ENCODE measurements at places on chromosomes 3 and 15.

DNA sequence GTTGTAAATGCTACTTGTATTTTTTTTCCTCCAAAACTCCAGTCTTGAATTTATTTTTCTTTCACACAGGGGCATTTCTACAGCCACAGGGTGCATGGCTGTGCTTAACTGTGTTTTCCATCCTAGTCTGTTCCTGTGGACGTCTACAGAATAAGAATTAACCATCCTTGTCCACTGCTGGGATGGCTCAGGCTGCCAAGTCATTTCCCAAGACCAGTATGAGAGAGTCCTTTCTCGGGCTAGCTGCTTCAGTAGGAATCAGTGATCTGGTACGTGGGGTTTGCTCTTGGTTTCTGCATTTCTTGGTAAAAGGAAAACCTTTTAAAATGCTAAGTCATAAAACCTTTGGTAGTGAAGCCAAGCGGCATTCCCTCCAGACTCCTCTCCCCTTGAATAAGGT, 29.8 kb downstream of the CHDH start:
- DNase-seq: no peak

GRCh38 chr3:46546896-46547440, 19.1 kb downstream of the LRRC2 start:
- DNase-seq: no peak

DNA sequence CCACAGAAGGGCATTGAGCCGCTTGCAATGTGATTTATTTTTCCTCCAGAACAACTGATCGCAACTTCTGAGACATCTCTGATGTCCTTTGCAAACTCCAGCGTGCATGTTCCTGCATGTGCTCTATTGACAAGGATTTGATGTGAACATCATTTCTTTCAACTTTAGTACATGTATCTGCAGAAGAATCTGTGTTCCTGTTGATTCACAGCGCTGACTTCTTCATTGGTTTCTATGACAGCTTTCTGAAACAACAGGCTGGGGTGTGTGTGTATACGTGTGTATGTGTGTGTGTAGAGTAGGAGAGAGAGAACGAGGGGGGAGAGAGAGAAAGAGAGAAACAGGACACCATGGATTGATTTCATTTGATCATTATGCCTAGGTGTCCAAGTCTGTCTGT, 56.7 kb upstream of the CMTM8 start:
- DNase-seq: no peak

DNA sequence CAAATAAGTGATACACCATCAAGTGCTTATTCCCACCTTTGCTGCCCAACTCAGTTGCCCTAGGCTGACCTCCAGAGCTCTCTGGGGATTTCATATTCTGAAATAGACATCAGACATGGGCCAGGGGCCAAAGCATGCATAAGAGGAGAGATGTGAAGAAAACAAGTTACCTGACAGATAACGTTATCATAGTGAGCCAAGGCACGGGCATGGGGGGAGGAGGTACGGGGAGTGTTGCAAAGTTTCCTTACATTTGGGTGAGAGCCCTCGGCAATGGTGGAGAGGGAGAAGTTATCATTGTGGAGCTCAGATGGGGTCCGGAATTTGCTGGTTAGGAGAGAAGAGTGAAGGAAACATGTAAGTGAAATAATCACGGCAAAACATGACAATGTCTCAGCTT, 9.8 kb downstream of the CSPG5 start:
- no peak for DNase-seq

- DNase-seq: no peak
Measured at GRCh38 chr3:40780925-40781406, 256.2 kb downstream of the ZNF621 start.

DNA sequence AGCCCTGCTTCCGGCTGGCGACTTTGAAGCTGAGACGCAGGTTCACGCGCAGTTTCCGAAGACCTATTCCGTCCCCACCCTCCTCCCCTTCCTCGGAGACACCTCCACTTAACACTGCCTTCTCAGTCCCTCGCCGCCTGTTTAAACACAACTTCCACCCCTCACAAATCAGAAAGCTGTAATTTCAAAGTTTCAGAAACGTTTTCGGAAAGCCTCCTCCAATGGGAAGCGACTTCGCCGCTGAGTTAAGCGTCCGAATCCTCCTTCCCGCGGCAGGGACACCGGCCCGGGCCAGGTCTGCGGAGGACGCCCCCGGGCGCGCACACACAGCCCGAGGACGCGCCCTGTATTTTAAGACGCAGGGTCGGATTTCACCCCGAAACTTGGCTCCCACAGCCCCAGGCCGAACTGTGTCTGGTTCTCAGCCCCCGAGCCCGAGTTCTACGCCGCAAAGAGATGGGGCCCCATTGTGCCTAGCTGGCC, 559 bp upstream of the LRRN1 start:
- peak; percentile 16 for DNase-seq

- no peak for DNase-seq
Measured at GRCh38 chr3:185460719-185461350, 38.0 kb downstream of the TMEM41A start.

- DNase-seq: no peak
Measured at GRCh38 chr3:54185740-54186139, 63.4 kb downstream of the CACNA2D3 start.

GRCh38 chr15:74399100-74399499, 31.7 kb upstream of the CYP11A1 start:
- DNase-seq: no peak

GRCh38 chr3:125675791-125676190, 80.5 kb upstream of the OSBPL11 start:
- no peak for DNase-seq

DNA sequence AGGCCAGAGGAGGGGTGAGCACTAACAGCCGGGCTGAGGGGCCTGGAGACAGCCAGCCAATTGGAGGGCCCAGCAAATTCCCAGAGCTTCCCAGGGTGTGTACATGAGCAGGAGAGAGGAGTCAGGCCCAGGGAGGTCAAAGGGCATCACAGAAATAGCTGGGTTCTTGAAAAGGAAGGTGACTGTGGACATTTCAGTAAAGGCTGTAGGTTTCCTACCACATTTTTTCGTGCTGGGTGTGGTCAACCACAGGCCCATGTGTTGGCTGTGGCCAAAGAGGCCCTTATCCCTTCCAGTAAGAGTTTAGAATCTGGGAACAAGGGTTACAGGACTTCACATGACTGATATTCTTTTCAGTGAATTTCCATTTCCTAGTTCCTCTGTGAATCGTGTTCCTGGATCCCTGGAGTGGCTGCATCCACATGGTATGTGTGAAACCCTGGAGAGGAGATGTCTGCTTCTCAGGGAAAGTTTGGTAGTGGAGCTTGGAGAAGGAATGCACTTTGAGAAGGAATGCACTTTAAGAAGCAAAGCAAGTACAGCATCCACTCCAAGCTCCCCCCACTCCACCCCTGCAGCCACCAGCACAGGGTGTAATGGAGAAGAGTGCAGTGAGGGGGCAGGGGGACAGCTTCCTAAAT, 73.2 kb upstream of the HEG1 start:
- DNase-seq: no peak

GRCh38 chr3:177037241-177037640, 160.0 kb downstream of the TBL1XR1 start:
- DNase-seq: peak; percentile 28

DNA sequence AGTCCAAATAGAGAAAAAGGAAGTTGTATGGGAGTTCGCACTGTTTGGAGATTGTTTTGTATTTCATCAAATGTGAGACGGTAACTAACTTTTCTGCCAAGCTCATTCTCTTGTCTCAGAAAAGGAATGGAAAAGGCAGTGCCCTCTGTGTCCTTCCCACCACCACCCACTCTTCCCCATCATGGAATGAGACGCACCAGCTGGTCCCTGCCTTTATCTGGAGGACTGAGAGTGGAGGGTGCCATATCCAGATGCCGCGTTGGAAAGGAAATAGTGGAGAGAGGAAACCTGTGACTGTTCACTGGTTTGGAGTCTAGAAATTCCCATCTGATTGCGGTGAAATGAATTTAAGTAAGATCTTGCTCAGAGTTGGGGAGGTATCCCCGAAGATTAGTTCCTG, 3.7 kb upstream of the CCK start:
- DNase-seq: no peak

- DNase-seq: peak; percentile 69
Measured at GRCh38 chr3:72520690-72521308, 327.4 kb downstream of the SHQ1 start.

GRCh38 chr3:197181741-197182140, 116.7 kb downstream of the DLG1 start:
- no peak for DNase-seq

- DNase-seq: no peak
Measured at GRCh38 chr3:190697901-190698300, 164.6 kb downstream of the GMNC start.

GRCh38 chr3:192851821-192852372, 65.8 kb downstream of the MB21D2 start:
- DNase-seq: no peak

- no peak for DNase-seq
Measured at GRCh38 chr3:113952921-113953320, 5.1 kb downstream of the ZDHHC23 start.

DNA sequence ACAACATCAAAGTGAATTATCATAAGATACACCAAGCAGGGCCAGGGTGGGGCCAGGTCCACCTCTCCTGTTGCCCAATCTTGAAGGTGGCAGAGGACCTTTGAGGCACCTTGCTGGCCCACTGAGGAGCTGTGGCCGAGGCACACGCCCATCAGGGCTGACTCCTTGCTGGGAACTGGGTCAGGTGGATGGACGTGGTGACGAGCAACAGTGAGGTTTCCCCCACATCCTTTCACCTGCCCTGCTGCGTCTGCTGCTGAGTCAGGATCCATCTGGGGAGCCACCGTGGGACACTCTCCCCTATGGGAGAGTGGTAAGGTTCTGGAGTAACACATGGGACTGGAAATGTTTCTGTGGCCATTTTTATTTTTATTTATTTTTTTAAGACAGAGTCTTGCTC, 17.3 kb upstream of the FURIN start:
- DNase-seq: no peak

GRCh38 chr3:29080967-29081366, 199.9 kb upstream of the RBMS3 start:
- no peak for DNase-seq

DNA sequence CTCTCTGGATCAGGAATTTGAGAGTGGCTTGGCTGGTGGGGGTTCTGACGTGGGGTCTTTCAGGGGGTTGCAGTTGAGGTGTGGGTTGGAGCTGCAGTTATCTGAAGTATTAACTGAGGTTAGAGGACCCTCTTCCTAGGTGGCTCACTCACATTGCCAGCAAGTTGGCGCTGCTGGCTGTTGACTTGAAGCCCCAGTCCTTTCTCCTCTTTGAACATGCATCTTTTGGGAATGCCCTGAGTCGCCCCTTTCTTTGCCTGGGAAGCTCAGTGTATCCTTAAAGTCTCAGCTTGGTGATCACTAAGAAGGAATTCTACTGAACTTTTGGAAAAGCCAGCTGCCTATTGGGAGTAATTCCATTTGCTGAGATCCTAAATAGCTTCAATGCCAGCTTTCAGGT, 13.0 kb upstream of the AMOTL2 start:
- no peak for DNase-seq

All from activated naive CD4-positive, alpha-beta T cell treated with anti-CD3 and anti-CD28 coated beads, Interleukin-2, amount 50 U/mL, for 16 hours (primary cell).